ENCODE measurements at places on chromosomes 4 and X.

GRCh38 chr4:146123231-146123630, 52.3 kb upstream of the LSM6 start:
- no peak for DNase-seq

DNA sequence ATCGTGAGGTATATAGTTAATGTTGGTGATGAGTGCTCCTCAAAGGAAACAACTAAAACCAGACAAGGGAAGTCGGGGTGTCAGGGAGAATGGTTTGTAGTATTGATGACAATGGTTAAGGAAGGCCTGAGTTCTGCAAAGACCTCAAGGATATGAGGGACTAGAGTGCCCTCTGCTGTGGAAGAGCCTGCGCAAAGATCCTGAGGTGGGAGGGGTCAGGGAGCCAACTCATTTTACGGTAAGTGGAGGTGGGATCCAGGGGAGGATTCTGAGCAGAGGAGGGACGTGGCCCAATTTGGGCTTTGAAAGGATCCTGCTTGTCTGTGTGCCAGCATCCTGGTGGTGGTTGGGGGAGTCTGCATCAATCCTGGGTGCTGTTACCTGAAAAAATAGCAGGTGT, 11.3 kb downstream of the UBA1 start:
- DNase-seq = no peak

DNA sequence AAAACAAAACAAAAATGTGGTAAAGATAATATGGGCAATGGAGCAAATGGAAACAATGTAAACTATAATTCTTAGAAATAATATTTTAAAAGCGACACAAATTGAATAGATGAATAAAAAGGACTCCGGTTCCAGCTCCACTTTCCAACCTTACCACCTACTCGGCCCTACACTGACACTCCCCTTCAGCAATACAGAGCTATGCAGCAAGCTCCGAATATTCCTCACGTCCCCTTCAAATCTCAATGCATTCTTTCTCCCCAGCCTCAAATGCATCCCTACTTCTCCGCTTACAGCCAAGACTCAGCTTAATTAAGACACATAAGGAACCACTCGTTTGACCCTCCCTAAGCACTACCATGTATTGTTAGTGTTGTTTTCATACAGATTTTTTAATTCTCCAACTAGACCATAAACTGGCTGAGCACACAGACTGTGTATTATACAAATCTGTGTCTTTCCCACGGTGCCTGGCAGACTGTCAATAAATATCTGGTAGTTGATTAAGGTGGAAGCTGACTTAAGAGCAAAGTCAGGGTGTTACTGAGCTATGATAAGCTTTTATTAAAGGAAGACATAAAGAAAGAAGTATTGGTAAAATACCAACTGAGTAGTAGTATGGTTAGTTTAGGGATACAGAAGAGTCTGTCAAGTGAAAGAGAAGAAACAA, 219.1 kb downstream of the NR3C2 start:
- DNase-seq = no peak

GRCh38 chr4:109083911-109084310, 218.5 kb downstream of the COL25A1 start:
- DNase-seq = no peak

- DNase-seq = no peak
Measured at GRCh38 chrX:116499780-116500179, 37.0 kb upstream of the CT83 start.

DNA sequence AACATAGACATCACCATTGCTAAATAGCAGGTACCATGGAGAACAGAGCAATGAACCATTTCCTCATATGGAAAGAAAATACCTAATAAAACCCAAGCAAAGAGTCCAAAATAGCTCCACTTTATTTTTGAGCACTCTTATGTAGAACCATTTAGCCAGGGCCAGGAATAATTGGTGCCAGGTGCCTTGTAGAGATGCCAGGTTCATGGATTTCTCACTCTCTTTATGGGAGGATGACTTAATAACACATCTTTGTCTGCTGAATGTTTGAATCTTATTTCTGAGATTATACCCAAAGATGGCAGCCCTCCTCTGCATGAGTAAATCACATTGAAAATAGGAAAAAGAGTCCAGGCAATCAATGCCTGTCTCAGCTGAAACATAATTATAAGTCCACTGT, 212.3 kb upstream of the SFRP2 start:
- DNase-seq = no peak

- no peak for DNase-seq
Measured at GRCh38 chr4:37612811-37613210, 73.4 kb downstream of the RELL1 start.

- DNase-seq = no peak
Measured at GRCh38 chr4:140754918-140755773, 1.0 kb downstream of the TBC1D9 start.

DNA sequence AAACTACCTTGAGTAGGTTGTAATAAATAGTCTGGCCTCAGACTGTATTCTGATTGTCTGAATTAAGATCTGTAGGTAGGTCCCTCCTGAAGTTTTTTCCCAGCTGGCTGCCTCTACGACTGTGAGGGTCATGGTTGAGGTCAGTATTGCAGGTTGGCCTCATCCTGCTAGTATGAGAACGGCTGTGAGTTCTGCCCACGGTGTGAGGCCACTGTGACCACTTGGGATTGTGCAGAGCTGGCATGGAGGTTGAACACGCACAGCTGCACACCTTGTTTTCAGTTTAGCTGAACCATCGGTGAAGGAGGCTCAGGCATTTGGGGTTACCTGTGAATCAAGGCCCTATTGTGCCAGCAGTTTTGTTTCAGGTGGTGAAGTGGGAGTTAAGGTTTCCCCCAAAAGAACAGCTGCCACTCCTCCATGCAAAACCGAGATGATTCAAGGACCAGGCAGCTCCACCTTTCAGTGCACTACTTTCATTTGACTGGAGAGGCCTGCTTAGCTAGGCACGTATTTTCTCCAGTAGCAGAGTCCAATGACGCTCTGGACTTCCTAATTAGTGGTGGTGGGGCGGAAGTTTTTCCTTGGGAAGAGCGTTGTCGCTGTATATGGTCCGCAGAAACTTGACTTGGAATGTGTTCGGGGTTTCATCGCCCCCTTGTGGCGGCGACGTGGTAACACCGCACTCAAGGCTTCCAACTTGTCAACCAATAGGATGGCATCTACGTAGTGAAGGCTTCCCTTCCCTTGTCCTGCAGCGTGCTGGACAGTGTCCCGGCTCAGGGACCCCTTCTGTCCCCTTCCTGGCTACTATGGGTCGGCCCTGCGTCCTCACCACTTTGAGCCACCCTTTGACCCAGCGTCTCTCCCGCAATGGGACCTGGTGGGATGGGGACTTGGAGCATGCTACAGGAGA, 13.8 kb downstream of the CMC4 start:
- DNase-seq = peak; percentile 73

GRCh38 chr4:37693450-37694190, 7.4 kb upstream of the RELL1 start:
- DNase-seq = no peak

DNA sequence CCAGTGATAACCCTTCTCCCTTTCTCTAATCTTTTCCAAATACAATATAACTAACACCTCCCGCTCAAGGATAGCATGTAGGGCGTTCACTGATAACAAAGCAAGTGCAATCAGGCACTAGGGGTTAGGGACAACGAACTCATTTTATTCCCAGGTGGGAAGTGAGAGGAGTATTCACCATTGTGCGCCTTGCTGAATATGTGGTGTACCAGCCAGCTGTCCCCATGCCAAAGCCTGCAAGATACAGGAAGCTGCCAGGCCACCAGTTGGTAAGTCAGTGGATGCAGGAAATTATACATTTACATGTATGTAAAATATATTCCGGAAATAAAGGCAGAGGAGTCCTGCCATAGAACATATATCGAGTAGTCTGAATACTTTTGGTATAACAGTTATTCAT, 6.3 kb upstream of the HPRT1 start:
- DNase-seq = no peak

GRCh38 chr4:170162416-170162815, 72.7 kb upstream of the AADAT start:
- no peak for DNase-seq

DNA sequence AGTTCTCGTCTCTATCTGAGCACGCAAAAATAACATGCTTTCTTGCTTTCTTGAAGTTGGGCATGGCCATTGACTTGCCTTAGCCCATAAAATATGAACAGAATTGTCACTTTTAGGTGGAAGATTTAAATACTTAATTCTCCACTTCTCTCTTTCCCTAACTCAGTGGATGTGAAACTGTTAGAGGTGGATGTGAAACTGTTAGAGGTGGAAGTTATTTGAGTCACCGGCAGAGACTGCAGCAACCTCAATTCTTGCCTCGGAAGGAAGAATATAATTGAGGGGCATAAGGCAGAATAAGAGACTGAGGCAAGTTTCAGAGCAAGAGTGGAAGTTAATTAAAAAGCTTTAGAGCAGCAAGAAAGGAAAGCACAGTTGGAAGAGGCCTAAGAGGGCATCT, 2.8 kb upstream of the PARM1 start:
- no peak for DNase-seq

- DNase-seq = no peak
Measured at GRCh38 chr4:24428850-24429249, 155.5 kb downstream of the DHX15 start.

DNA sequence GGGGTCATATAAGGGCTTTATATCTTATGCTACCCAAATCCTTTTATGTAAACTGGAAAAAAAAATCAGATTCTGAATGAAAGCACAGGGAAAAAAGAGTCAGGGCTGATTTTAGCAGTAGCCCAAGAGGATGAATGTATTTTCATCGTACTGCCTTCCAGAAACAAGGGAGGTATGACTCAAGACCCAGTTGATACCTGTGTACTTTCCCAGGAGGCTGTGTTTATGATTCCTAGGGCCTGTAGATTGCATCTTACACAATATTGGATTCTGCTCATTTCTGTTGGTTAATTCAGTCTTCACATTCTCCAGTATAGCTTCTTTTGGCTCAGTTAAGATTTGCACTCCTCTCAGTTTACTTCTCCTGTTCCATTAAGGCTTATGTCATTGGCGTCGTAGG, 127.9 kb upstream of the LIMCH1 start:
- no peak for DNase-seq

DNA sequence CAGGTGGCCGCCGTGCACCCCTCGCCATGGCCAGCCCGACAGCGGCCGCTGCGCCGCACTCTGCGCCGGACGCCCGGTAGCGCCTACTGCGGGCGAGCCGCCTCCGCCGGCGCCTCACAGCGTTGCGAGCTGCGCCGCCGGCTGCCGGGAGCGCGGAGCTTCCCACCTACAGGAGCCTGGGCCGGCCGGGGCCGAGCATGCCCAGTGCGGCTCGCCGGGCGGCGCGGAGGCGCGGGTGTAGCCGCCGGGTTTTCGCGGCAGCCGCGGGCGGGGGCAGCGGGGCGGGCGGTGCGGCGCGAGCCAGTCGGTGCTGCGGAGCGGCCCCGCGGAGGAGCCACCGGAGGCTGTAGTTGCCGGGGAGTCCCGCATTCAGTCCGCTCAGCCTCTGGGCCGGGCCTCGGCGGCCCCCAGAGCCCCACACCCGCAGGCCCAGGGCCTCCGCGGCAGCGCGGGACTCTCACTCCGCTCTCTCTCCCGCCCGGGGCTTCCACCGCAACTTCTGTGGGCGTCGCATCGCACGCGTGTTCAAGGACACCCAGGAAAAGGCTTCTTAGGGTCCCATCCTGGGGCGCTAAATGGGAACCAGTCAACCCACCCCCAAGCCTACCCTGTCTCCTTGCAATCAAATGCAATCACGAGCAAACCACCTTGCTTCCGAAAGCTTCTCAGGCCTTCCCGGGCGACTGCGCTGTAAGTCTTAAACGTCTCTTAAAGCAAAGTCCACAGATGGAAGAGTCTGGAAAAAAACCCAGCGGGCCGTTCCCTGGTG, at the start of gene MFAP3L:
TSS of gene MFAP3L (minus strand) at position 143 of the 769 bp plus-strand sequence. CDS start 20,518 bp downstream, outside the sequence.
- DNase-seq = peak; percentile 74

DNA sequence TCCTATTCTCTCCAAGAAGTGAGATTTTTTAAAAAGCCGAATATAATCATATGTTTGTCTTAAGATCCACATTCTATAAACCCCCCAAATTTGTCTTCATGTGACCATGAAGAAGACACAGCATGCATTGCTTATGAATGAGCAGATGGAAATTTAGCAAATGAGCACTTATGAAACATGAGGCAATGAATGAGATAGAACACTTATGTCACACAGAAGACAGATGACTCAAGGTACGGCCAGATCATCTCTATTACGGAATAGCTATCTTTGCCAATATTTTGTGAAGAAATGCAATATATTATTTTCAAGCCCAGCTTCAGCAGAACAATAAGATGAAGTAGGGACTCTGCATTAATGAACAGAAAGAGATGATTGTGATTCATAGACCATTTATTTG, 21.4 kb downstream of the PHEX start:
- DNase-seq = no peak

DNA sequence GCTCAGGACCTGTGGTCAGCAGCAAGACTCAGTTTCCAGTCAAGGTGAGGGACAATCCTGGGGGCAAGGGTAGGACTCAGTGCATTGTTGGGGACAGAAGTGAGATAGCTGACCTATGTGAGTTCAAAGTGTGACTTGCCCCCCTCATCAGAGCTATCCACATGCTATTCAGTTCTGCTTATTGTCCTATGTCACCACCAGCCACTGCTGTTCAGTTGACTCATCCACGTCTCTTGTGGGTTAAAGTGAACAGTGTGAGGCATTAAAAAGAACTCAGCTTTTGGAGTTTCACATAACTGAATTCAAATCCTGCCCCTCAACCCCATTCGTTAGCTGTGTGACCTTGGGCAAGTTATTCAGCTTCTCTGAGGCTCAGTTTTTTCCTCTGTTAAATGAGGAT, 4.4 kb upstream of the APLN start:
- DNase-seq = no peak

DNA sequence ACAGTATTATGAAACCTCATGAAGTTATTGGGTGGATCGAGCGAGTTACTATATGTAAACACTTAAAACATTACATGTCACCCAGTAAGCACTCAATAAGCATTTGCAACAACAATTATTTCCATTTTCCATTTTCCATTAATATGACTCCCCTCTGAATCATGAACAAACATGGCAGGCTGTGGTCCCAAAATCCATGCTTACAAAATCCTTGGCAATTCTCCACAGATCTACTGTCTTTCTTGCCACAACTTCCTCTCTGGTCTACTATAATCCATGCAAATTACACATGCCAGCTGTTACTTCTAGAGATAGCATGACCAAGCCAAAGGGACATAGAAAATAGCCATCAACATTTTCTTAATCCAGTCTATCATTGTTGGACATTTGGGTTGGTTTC, 22.0 kb downstream of the ASB11 start:
- no peak for DNase-seq

DNA sequence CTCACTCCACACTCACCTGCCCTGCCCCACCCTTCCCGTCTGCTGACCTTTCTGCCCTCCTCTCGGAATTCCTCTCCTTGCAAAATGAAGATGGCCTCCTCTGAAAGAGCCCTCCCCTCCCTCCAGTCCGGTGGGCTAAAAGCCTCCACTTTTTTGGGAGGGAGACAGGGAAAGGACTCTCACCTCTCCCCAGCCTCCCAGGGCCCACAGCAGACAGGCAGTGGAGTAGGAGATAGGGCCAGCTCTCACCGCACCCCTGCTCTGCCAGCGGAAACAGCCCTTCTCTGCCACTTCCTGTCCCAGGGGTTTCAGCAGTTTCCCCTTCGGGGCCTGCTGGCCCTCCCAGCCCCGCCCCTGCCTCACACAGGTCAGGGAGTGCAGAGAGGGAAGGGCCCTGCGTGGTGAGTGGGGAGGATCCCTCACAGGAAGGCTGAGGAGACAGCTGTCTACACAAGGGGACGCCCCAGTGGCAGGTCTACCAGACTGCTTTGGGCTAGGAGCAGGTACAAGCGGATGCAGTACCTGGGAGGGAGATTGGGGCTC, 18.2 kb downstream of the ELF4 start:
- DNase-seq = no peak

Data from Caki2 (cell line).